CD4-positive, alpha-beta T cell (primary cell): ENCODE measurements at places on chromosomes 13 and 19.
A peak's percentile ranks its signal among the peaks of the same experiment; 100 is the strongest.

- DNase-seq: no peak
Measured at GRCh38 chr19:13920940-13921747, 15.1 kb downstream of the CC2D1A start.

GRCh38 chr19:5681391-5682106 is 722 bp downstream of the HSD11B1L start:
- DNase-seq: no peak

- no peak for DNase-seq
Measured at GRCh38 chr19:12759686-12760085, 8.1 kb downstream of the BEST2 start.

- DNase-seq: no peak
Measured at GRCh38 chr13:95623141-95623540, 21.4 kb downstream of the DZIP1 start.

DNA sequence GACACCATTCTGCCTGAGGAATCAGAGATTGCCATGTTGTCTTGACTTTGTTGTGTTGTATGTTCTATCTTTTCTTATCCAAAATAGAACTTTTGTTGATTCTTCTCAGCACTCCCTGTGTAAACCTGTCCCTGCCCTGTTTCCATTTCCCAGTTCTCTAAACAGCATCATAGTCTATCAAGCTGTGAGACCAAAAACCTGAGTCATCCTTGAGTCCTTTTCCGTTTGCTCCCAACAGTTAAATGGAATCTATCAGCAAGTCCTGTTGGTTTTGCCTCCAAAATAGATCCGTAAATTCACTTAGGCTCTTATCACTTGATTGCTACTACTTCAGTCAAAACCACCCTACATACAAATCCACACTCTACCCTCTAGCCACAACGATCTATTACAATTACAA is 667.1 kb downstream of the PCDH9 start:
- no peak for DNase-seq

DNA sequence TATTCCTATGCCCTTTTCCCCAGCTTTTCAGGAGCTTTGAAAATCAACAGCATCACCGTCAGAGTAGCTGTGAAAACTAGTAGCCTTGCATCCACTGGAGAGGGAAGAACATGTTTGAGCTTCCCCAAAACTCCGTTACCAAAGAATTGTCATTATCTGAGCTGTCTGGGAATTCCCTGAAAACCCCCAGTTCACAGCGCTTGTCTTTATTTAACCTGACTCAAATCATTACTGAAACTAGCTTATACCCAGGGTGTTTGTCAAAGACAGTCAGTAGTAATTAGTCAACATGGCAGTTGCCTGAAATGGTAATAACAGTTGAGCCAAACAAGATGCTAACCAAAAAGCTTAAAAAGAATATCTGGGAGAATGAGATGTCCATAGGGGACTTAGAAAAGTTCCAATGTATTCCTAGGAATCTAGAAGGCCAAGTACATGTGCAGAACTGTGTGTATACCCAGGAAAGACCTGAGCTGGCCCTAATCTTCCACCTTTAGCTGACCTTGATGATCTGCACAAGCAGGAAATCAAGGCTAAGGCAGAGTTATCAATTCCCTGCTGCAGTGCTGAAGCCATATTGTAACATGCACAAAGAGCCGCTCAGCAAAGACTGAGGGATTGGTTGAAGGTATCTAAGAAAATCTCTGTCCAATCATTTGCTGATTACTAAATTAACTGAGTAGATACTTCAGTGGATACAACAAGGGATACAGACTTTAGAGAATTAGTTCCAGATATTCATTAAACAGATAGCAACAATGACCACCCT is 130.8 kb downstream of the KL start:
- no peak for DNase-seq

GRCh38 chr13:108220041-108220440 is 1.8 kb downstream of the ABHD13 start:
- DNase-seq: peak; percentile 17

- DNase-seq: peak; percentile 39
Measured at GRCh38 chr13:99859178-99860177, 112.1 kb downstream of the ZIC5 start.

DNA sequence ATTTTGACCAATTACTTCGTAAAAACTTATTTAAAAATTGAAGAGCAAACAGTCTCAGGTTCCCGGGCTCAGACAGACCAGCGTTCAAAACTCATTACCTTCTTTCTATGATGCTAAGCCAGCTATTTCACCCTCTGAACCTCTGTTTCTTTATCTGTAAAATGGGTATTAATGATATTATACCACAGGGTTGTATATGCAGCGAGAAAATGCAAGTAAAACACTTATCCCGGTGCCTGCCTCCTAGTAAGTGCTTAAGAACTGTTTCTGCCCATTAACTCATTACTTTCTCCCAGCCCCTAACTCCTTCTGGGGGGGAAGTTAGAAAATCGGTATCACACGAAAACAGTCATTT is 410 bp upstream of the PAK4 start:
- no peak for DNase-seq

DNA sequence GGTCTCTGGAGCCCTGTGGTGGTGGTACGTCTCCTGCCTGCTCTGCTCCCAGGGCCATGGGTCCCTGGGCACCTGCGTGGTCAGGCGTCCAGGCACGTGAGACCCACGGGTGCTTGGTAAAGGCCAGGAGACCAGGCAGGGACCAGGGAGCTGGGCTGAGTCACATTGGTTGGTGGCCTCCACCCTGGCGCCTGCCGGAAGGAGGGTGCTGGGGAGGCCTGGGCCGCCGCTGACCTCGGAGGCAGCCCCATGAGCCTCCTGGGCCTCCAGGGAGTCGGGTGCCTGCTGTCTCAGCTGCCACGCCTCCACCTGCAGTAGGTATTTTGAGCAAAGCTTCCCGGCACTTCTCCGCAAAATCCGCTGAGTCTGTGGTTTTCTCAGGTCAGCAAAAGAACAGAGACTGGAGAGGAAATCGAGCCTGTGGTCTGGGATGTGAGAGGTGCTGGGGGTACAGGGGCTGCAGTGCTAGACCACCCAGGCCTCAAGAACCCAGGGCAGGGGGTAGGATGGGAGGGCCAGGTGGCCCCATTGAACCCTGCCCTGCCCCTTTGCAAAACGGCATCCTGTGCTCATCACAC is 3.6 kb upstream of the PLK5 start:
- DNase-seq: no peak

GRCh38 chr13:60584976-60585375 is 188.0 kb downstream of the TDRD3 start:
- DNase-seq: no peak

GRCh38 chr13:42478531-42479156 is 95.3 kb upstream of the TNFSF11 start:
- DNase-seq: no peak

- no peak for DNase-seq
Measured at GRCh38 chr19:35478794-35479677, 11.2 kb downstream of the KRTDAP start.

DNA sequence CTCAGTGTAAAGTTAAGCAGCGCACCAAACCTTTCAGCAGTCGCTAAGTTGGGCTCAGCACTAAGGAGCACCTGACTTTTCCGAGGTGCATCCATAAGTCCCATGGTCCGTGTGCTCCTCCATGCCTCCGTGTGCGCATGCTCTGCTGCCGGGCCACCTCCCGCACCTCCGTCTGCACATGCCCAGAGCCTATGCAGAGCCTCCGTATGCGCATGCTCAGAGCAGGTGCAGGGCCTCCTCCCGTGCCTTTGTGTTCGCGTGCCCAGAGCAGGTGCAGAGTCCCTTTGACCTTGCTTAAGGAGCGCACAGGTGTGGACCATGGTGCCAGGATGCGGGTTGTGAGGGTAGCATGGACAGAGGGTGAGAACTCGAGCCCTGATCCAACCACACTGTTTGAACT is 46.0 kb downstream of the ATP11A start:
- no peak for DNase-seq

DNA sequence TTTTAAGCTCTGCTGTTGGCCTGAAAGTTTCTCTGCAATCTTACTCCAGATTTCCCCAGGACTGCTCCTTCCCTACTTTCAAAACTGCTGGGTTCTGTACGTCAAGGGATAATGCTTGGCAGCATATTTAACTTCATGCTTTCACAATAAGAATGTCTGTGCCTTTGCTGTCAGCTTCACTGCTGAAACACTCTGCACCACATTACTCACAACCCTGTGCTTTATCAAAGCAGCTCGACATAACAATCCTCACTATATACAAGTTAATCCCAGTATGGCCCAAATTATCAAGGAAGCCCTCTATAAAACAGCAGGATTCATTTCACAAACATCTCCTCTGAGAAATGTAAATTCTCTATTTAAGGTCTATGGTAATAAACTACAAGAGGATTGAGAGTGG is 17.5 kb downstream of the LATS2 start:
- DNase-seq: no peak

- DNase-seq: no peak
Measured at GRCh38 chr19:30795727-30796126, 423.5 kb downstream of the ZNF536 start.

DNA sequence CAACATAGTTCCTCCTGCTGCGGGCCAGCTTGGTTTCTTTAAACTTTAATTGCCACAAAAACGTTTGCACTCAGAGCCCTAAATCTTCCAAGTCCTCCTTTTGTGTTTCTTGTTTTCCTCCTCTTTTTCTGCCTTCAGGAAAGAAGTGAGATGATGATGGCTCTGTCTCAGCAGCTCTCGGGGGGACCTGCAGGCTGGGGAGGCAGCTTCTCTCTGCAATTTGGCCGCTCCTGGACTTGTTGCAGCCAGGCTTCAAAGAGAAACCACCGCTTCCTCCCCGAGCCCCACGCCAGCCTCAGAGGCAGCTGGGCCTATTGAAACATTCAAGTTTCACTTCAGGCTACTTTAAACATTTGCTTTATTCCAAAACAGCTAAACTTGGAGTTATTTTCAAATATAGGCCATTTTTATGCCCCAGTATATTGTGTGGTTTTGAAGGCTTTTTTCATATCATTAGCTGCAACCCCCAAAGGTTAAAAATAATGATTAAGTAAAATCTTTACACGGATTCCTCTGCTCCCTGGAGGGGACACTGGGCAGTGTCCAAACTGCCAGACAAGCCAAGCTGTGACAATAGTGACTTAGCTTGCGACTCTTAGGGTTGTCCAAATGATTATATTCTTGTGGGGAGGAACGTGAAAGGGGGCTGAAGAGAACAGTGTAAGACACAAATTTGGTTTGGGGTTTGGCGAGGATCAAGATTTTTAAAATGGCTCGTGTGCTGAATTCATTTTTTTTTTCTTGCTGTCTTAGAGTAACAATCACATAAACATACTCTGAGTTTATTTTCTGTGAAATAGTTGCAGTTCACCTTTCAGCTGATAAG is 330.8 kb downstream of the DLEU7 start:
- DNase-seq: peak; percentile 19

DNA sequence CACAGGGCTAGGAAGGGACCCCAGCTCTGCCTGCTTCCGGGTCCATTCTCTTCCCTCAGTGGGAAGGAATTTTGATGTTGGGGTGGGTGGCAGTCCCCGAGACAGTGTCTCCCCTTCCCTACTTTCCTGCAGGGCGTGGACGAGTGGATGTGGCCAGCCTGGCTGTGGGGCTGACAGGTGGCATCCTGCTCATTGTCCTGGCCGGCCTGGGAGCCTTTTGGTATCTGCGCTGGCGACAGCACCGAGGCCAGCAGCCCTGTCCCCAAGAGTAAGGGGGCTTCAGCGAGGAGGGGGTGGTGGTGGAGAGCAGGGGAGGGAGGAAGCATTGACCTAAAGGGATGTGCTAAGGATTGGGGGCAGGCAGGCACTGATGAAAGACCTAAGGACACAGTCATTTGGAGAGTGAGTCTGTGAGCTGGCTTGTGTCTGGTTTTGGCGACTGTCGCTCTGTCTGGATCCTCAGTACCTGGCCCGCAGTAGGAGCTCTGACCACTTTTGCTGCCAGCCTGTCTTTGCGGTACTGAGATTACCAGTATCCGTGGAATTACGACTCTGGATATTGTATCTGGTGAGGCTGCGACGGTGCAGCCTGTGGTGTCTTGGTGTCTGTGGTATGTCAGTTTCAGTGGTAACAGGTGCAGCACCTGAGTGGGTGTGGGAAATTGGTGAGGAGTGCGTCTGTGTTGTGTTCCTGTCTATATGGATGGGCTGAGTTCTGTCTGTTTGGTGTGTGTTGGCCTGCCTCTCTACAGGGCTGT is 2.4 kb upstream of the PRR12 start:
- DNase-seq: peak; percentile 25

- DNase-seq: no peak
Measured at GRCh38 chr19:47379381-47379938, 30.3 kb downstream of the DHX34 start.

DNA sequence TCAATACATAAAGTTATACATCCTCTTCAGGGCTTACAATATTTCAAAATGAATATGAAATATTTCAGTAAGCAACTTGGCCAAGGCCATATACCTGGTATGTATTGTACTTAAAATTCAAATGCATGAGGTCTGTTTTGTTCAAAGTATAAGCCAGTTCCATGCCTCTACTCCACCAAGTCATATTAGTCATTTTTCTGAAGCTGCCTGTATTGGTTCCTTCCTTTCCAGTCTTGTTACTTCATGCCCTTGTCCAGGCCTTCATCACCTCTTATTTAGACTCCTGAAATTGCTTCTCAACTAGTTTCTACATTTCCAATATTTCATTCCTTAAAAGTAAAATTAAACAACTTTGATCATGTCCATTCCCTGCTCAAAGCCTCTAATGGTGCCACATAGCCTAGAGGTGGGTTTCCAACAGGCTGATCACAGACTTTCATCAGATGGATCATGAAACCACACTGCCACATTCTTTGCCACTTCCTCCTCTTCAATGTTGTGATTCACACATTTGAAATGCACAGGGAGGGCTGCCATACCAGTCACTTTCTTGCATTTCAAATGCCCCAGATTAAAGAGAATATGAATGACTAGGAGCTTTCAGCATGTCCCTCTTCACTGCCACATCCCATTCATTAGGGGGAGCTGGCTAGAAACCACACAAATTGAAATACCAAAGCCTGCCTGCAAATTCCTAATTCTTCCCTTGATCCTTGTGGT is 424.1 kb upstream of the DACH1 start:
- no peak for DNase-seq

DNA sequence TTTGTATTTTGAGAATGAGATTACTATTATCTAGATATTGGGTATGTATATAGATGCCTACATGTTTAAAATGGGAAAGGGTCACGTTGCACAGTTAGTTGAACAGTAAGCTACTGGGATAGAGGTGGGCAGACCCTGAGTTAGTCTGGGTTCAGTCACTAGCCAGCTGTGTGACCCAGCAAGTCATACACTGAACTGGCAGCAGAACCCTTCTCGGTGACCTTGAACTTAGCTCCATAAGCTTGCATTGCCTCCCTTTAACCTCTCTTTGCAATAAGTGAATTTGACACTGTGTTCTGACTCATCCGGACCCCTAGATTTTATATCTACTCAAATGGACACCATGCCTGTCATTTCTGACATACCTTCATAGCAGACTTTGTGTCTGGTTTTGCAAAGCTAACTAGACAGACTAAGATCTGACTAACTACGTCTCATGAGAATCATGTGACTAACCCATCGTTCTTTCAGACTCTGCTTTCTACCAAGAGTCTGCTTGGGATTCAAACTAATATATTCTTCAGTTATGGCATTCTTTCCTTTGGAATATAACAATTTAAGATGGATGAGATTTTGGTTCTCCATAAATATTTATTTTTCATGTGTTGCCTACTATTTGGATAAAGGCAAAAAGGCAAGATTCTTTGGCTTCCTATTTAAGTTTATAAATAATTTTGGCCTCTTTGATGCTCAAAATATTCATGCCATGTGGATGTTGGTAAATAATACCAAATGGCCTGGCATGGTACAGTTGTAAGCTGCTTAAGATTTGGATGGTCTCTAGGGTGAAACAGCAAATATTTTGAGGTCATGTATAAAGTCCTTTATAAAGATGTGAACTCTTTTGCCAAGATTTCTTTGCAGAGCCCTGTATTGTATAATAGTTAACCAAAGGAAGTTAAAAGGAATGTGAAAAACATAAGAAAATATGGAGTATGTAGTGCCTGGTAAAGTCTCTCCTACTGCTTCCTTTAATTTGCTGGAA is 159.3 kb downstream of the ITGBL1 start:
- no peak for DNase-seq
